Caudate nucleus (tissue), 63 donors: ENCODE measurements at places on chromosomes 5 and 9.

- peak; percentile 33 for DNase-seq
Measured at GRCh38 chr9:114506082-114506390, 763 bp upstream of the WHRN start.

- no peak for DNase-seq
Measured at GRCh38 chr5:148532969-148533670, 121.2 kb downstream of the HTR4 start.

DNA sequence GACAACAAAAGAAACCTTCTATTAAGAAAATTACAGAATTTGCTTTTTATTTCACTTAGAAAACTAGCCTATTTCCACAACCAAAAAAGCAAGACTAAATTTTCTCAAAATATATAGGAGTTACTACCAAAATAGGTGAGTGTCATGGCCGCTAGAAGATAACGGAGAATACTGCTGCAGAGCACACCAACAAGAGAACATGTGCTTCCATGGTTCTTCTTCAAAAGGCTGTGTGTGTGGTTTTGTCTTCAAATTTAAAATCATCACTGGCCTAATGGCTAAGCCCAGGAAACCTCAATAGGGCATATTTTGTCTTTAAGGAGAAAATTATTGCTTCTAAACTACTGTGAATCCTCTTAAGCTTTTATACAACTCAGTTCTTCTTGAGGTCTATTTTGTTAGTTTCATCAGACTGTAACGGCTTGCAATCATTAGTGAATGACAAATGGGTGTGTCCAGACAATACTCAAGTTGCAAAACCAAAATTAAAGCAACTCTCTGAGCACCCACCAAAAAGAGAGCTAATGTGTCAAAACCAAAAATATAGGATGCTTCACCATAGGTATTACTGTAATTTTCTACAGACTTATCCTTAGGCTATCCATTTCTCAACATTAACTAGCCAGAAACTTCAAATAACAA is 3.3 kb downstream of the SETX start:
- DNase-seq: no peak

GRCh38 chr9:108113596-108113995 is 624.0 kb upstream of the KLF4 start:
- no peak for DNase-seq

GRCh38 chr5:141811287-141812155 is 66.7 kb downstream of the PCDH1 start:
- DNase-seq: no peak

DNA sequence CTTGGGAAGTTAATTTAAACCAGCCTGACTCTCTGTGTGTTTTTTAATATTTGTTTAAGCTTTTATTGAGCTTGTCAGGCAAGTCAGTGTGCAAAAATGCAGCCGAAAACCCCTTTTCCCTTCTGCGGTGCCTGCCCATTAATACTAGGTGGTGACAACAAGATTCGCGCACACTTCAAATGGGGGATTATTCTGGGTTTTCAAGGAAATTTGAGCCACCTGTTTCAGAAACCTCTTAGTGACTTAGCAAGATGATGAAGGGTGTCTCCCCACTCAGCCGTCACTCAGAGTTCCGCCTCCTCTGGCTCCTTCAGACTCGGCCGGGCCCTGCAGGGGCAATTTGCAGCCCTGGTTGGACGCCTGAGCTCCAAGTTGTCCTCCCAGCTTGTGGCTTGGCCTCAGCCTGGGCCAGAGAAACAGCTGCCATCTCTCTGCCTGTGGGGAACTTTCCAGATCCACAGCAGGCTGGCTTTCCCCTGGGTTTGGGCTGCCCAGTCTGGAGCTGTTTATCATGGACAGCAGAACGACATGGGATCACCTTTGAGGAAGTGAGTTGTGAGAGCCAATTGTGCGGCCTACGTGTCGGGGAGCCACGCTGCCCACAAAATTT is 75.9 kb downstream of the SPRY4 start:
- DNase-seq: no peak

- DNase-seq: no peak
Measured at GRCh38 chr5:74224331-74224730, 416.2 kb downstream of the ENC1 start.

- DNase-seq: no peak
Measured at GRCh38 chr5:90161414-90161813, 248.1 kb downstream of the CETN3 start.

DNA sequence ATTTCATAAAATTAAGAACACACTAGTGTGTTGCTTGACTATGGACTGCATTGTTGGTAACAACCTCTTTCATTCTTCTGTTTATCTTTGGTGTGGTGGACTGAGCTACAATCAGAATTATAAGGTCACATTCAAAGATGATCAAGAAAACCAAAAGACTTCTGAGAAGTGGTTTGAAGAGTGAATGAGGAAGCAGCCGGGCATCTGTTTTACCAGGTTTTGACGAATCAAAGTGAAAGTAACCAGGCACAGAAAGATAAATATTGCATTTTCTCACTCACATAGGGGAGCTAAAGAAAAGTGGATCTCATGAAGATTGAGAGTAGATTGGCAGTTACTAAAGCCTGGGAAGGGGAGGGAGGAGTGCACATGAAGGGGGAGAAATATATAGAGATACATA is 589.1 kb downstream of the ZNF608 start:
- no peak for DNase-seq

DNA sequence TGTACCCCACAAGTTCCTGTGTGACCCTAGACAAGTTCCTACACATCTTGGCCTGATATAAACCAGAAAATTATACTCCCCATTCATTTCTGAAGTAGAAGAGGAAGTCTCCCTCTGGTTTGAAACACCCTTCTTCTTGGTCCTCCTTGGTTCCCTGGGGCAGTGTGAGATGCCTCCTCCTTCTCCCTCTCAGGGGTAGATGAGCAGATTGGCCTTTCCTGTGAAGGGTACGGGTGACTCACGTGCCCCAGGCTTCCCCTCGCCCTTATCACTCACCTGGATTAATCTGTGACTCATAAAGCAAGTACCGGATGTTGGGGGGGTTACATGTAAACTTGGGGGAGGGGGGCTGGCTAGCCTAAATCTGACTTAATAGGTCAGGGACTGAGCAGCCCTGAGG is 11.1 kb upstream of the AQP3 start:
- no peak for DNase-seq

DNA sequence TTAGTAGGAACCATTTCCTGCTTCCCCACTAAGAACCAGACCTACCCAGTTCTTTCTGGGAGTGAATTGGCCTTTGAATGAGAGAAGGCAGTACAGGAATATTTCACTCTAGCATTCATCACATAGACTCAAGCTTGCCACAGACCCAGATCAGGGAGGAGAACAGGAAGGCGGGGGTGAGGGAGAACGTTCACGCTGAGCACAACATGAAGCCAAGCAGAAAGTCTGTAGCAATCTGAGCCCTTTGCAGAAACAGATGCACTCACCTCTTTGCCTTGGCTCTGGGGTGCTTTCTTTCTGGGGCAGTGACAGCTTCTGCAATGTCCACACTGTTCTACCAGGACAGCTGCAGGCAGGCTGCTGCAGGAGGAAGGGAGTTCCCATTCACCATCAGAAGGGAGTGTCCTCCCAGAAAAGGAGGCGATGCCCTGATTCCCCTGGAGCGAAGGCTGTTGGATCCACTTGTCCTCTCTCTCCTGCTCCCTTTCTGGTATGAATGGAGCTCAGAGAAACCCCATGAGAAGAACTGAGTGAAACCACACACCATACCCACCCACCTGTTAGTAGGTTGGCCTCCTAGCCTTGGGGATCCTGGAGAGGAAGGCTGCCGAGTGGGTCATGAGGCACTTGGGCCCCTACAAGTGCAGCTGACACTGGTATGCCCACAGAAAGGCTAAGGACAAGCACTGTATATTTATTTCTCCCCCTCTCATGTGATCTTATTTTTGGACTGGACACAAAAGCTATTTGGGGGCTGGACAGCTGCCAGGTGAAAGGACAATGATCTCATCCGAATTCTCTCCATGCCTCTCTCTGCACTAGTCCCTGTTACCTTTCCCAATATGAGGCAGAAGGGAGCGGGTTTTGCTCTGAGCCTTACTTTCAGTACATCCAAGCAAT is 11.7 kb upstream of the FGF1 start:
- no peak for DNase-seq

DNA sequence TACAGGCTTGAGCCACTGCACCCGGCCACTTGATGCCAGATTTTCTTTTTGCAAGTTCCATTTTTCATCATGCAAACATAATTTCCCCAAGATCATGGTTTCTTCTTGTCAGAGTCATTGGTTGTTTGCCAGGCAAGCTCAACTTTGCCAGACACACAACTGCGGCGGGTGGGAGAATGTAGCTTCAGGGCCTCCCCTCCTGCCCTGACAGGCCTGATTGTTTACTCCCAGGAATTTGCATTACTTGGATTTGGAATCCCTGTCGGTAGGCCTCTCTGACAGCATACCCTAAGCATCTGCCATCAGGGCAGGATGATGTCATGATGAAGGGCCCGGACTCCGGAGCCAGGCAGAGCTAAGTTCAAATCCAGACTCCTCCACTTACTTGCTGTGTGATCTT is 15.1 kb downstream of the RPS14 start:
- DNase-seq: no peak

GRCh38 chr5:148474025-148474511 is 90.3 kb downstream of the FBXO38 start:
- no peak for DNase-seq

- no peak for DNase-seq
Measured at GRCh38 chr5:139014726-139015125, 139.6 kb upstream of the LRRTM2 start.

DNA sequence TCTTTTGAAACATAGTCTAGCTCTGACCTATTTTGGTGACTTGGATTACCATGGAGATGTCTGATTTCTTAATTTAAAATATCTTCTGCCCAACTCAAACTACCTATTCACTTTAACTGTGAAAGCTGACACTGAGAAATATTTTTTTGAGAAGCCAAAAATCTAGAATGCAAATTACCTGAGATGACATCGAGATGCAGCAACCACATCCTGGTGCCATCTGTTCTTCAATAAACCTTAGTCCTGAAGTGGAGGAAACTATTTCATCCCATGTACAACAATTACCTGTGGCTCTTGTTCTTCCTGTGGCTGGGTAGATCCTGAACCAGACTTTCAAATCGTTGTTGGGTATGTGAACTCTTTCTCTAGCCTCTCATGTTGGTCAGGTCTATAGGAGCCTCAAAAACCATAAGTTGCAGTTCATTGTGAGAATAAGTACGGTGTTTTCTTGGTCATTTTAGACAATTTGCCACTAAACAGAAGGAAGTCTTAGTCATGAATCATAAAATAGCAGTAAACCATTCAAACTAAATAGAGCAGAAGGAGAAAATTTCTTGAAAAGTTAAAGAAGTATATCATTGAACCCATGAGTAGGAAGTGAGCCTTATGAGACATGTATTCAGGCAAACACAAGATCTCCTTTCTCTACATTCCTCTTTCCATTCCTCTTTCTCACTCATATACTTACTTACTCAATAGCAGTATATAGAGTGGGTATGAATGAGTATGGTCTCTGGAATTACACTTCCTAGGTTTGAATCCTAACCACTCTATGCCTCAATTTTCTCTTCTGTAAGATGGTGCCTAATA is 176.0 kb downstream of the HMHB1 start:
- DNase-seq: no peak

DNA sequence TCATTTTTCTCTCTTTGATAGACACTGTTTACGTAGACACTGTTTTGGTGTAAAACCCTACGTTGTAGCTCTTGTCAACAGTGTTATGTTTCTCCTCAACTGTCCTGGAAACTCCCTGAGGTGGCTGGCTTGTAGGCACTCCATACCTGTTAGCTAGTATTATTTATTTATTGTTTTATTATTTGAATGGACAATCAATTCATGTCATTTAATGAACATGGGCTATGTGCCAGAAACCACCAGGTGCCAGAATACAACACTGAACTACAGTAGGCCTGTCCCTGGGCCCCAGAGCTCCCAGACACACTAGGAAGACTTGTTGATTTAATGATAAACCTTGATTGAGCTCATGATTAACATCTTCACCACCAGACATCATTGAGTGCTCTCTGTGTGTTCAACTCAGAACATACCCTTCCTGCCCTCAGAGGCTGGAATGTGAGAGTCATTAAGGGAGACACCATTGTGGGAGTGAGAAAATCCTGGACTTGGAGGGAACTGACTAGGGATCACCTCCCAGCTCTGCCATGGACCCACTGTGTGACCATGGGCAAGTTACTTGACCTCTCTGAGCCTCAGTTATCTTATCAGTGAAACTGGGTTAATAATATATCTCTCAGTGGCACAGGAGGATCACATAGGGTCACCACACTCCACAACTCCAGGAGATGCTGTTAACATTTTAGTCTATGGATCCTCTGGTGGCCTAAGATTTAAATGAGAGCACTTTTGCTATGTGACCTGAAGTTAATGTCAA is 19.2 kb downstream of the IRF1 start:
- no peak for DNase-seq

GRCh38 chr9:4984621-4985385 is at the start of gene JAK2:
Gene JAK2, plus strand, starts transcription at chr9:4985272. Its CDS starts 36,716 bp downstream, at chr9:5021988.
- peak; percentile 85 for DNase-seq

GRCh38 chr5:64979531-64979930 is 210.8 kb downstream of the CWC27 start:
- DNase-seq: no peak

DNA sequence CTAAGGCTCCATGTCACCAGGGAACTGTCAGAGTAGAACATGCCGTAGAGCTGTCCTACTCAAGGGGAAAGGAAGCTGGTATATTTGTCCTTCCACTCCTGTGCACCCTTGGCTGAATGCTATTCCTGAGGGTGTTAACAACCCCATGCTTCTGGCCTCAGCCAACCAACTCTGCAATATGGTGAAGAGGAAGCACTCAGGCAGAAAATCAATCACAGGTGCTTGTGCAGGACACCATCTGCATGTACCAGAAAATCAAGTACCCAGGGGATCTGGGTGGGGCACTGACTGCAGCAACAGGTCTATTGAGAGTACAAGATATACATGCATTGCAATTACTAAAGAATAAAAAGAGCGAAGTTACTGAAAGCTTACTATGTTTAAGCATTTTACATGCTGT is 51.4 kb upstream of the NEK6 start:
- DNase-seq: no peak

DNA sequence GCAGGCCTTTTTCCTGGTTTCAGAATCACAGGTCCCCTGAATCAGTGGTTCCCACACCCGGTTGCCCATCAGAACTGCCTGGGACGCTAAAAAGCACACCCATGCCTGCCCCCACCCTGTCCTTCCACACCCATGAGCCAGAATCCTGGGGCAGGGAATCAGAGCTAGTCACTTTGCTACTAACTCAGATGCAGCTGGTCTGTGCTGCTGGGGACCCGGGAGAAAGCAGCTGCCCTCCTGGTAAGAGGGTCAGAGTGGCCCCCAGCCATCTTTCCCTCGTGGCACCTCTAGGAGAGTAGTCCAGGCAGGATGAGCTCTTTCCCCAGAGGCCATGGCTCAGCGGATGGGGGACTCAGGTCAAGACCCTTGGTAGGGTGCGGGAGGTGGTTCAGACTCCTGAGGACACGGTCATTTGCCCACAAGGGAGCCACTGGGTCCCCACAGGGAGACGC is 11.3 kb upstream of the NUP214 start:
- no peak for DNase-seq

DNA sequence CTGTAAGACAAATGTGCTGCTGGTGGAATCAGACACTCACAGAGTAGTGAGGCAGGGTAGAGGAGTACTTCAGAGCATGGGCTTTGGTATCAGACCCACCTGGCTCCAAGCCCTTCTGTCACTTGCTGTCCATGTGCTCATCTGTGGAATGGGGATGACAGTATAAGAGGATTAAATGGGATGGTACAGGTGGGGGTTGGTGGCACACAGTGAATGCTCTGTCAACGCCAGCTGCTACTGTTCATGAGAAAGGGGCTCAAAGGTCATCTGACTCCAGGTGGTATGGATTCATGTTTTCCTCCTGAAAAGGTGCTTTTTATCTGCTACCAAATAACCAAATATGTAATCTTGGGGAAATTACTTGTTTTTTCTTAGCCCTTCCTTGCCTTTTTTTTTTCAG is 23.0 kb upstream of the PPARGC1B start:
- DNase-seq: no peak
